ENCODE measurements at places on chromosomes 7 and 10.

- DNase-seq = no peak
Observed at GRCh38 chr7:101465576-101466196, 103.0 kb downstream of the COL26A1 start.

GRCh38 chr7:37920305-37920848, at the start of gene EPDR1:
Gene EPDR1 (plus strand): TSS chr7:37920640. CDS start chr7:37920940, 300 bp downstream.
- no peak for DNase-seq

- DNase-seq = no peak
Observed at GRCh38 chr10:104437226-104437625, 83.6 kb downstream of the CFAP58 start.

GRCh38 chr10:72065439-72066025, 22.8 kb downstream of the SPOCK2 start:
- no peak for DNase-seq

DNA sequence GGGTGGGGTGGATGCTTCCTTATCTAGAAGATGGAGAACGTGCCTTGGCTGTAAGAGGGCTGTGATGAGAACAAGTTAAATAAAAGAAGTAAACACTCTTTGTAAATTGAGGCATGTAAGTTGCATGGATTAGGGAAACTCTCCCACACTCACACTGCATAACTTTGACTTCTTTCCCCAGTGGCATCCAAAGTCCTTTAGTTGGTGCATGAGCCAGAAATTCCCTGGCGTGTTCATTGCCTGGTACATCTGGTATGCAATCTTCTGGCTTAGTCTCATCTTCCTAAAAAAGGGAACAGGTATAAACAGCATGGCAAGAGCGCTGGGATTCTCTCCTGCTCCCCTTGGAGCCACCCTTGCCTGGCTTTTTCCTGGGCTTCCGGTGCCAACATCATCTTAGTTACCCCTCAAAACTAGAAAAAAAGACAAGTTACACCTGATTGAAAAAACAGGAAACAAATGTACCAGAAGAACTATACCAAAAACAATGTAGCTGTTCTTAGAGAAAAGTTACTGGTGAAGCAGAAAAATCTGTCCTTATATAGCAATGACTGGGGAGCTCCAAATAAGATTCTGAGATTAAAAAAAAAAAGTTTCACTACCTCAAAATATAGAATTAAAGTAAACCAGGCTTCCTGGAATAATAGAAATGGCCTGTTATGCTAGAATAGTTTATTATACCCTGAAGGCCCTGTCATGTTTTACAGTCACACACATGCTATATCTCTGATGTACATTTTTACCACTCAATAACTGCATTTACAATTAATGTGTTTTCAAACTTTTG, 9.9 kb downstream of the RP9 start:
- no peak for DNase-seq

- no peak for DNase-seq
Observed at GRCh38 chr10:88417387-88418030, 165.6 kb downstream of the RNLS start.

GRCh38 chr10:61965703-61966395, 64.3 kb downstream of the ARID5B start:
- no peak for DNase-seq

- no peak for DNase-seq
Observed at GRCh38 chr7:85407391-85407790, 220.5 kb upstream of the SEMA3D start.
